Left kidney (tissue), 8 donors: ENCODE measurements at places on chromosomes 5 and 9. TPM values are rescaled to one million over a fixed set of nuclear protein-coding genes. Genes with fewer than 3 reads are reported as not detected.

Gene RMI1
- polyA plus RNA-seq = 26.8 TPM

Gene TMEM215
- polyA plus RNA-seq = 0.12 TPM

Gene NFX1
- polyA plus RNA-seq = 41.0 TPM

Gene CBY3
- 0.30 TPM for polyA plus RNA-seq

Gene NR2F1
- polyA plus RNA-seq = 220 TPM

Gene WDR31
- polyA plus RNA-seq = 7.7 TPM

Gene CLIC3
- polyA plus RNA-seq = not detected

Gene DCANP1
- polyA plus RNA-seq = 0.05 TPM

- DNase-seq = no peak
These were observed 44.7 kb downstream of the STOM start for GRCh38 chr9:121325387-121325786.

DNA sequence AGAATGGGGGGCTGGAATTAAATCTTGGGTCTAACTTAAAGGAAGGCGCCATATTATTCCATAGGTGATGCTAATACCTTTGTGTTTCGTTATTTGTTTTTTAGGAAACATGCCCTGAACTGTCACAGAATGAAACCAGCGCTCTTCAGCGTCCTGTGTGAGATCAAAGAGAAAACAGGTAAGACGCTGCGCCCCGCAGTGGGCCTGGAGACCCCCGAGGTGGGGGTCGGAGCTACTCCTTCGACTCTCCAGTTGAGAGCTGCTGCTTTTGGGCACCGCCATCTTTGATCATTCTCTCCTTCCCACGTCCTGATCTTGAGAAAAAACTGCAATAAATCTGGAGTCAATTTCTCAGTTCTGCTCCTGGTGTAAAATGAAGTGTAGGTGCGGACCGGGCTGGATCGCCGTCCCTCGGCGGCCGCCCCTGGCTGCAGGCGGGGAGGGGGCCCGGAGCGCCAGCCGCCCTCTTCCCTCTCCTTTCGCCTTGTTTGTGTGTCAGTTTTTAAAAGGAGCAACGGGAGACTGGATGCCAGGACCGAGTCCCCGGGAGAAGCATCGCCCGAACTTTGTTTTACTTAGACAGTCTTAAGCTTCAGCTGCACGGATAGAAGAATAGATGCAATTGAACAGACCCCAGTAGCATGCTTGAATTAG lies 1.4 kb downstream of the PBX3 start:
- DNase-seq = no peak

DNA sequence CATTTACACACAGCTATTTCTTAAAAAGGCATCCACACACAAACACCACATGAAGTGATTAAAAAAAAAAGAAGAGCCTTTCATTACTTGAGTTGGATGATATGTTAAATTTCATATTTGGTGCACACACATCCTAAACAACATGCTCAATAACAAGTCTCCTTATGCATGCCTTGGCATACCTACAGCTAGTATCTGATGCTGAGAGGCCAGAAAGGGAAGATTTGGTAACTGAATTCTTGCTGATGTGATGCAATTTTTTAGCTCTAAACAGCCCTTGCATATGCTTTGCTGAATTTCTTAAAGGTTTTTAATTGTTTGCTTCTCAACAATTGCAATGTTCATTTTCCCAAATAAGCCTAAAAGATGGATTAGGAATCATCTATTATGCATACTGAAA lies 338.8 kb downstream of the ARL15 start:
- no peak for DNase-seq

GRCh38 chr9:94990897-94991561 lies 264.5 kb downstream of the AOPEP start:
- DNase-seq = no peak

DNA sequence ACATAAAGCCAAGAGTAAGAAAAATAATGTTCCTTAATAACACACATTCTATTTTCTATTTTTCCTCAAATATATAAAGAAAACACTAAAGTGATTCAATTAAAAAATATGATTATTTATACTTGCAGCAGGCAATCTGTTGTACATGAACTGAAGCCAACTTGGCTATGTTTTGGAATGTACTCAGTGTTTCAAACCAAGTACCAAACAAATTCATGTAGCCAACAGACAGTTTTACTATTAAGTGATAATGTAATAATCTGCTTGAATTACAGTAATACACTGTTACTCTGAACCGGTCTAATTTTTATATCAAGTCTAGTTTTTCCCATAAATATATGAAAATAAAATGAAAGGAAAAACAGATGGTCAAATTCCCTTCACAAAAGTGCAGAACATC lies 58.0 kb downstream of the CEP120 start:
- DNase-seq = no peak

DNA sequence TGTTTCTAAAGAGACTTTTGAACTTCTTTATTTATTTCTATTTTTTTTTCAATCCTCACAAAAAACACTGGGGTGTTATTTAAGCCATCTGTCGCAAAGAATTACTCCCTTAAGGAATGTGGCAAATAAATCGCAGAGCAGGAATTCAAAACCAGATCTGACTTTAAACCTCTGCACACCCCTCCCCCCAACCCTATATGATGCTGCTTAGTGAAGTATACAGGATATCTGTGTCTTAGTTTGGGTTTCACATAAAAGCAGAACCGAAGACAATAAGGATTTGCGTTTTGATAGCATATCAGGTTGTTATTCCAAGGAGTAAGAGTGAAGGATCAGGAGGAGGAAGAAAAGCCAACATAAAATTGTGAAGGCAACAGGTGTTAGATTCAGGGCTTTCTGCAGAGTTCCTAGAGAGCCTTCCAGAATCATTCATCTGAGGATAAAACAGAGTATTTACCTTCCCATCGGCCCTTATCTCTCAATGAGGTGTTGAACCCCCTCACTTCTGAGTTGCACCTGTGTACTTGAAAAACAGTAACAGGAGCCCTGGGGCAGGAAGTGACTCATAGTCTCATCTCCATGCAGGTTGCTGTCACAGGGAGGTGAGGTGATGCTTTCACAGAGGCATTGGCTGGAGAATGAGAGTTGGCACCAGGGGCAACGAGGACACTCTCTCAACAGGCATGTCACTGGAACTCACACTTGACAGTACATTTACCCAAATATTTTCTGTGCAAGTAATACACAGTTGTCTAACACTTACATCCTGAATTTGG lies 33.5 kb upstream of the DMRT3 start:
- DNase-seq = no peak

GRCh38 chr9:93636667-93637066 lies 60.3 kb downstream of the PHF2 start:
- DNase-seq = no peak

DNA sequence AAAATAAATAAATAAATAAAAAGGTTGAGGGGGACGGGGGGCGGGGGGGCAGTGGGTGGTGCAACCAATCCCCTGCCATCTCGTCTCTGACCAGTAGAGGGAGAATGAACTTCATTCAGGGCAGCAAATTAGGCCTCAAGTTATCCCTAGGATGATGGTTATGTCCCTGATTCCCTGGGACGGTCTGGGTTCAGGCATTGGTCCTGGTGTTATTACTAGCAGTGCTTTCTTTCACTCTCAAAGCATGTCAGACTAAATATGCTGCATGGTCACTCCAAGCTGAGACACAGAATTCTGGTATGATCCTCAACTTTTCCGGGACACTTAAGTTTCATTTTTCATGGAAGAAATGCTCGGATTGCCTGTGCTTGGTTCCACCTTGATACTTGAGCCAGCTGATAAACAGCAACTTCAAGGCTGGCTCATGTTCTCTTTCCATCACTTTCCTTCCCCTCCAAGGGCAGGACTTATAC lies 59.4 kb downstream of the DAP start:
- DNase-seq = peak; percentile 55

- DNase-seq = no peak
These were observed 7.8 kb downstream of the DPP7 start for GRCh38 chr9:137106662-137107250.

DNA sequence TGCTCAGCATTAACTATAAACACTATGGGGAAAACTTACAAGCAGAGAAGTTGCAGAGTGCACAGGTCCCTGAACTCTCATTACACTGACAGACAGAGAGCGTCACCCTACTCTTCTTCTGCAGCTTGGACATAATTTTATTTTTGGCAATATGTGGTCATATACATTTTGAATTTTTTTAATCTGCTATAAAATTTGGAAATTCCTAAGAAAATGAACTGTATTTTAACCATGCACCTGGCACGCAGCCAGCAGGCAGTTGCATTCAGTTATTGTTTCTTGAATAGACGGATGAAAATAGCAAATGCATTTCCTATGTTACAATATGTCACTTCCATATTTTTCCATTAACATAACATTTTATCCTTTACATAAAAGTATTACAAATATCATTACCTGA lies 100.2 kb downstream of the SLC25A46 start:
- DNase-seq = peak; percentile 5

DNA sequence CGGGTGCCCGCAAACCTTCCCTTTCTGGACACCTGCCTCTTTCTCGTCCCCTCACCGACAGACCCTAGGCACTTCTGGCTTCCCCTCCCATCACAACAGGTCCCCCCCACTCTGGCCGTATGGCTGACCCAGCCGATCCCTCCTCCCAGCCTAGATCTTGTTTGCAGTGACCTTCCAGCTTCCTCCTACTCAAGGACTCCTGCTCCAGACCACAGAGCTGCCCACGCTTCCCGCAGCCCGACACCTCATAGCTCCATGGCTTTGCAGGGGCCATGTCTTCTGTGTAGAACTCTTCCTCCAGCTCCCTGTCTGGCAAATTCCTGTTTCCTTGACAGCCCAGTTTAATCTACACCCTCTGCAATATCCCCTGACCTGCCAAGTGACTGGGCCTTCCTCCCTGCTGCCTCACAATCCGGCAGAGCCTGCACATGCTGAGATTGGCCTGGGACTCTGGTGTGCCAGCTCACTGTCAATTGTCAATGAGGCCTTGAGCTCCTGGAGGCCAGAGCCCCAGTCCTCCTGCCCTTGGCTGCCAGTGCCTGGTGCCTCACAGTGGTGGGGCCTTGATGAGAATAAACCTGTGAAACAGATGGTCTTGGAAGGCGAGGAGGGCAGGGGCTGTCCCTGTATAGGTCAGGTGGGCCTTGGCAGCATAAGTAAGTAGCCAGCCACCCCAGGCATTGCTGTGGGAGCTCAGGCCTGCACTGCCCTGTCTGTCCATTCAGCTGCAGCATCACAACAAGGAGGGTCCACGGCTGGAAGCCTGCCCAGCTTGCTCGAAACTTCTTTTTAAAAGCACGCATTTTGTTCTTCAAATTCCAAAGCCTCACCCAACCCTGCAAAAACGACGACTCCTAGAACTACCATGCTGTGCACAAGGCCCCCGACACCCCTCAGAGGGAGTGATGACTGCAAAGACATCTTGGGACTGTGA lies 50.5 kb downstream of the GADD45G start:
- no peak for DNase-seq

- no peak for DNase-seq
These were observed 111.3 kb upstream of the NR3C1 start for GRCh38 chr5:143514616-143515335.
